Activated B cell treated with CpG ODN at 0.5 μM for 24 hours (primary cell): ENCODE measurements at places on chromosomes 11 and 22.

DNA sequence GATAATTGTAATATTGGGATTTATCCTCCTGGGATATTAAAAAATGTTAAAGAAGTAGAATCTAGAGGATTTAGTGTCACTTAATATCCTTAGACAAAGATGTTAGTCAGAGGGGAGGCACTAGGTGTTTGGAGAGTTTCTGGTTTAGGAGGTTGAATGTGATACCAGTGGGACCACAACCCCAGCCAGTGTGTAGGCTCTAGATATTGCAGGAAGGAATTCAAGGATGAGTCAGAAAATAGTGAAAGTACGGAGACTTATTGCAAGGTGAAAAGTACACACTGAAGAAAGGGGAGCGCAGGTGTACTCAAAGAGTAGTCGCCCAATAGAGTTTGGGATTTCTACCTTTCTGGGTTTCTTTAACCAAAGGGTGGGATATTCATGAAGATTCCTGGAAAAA, 5.7 kb upstream of the TMEM41B start:
- no peak for DNase-seq

- no peak for DNase-seq
Observed at GRCh38 chr22:50072167-50072555, 13.1 kb downstream of the MLC1 start.

- DNase-seq: no peak
Observed at GRCh38 chr11:63709336-63709884, 28.1 kb downstream of the RTN3 start.

GRCh38 chr11:108734283-108734682, 69.4 kb downstream of the DDX10 start:
- no peak for DNase-seq

- DNase-seq: no peak
Observed at GRCh38 chr11:10476927-10477689, 22.0 kb downstream of the AMPD3 start.

GRCh38 chr11:65293909-65294381, 20.7 kb upstream of the CDC42EP2 start:
- no peak for DNase-seq

DNA sequence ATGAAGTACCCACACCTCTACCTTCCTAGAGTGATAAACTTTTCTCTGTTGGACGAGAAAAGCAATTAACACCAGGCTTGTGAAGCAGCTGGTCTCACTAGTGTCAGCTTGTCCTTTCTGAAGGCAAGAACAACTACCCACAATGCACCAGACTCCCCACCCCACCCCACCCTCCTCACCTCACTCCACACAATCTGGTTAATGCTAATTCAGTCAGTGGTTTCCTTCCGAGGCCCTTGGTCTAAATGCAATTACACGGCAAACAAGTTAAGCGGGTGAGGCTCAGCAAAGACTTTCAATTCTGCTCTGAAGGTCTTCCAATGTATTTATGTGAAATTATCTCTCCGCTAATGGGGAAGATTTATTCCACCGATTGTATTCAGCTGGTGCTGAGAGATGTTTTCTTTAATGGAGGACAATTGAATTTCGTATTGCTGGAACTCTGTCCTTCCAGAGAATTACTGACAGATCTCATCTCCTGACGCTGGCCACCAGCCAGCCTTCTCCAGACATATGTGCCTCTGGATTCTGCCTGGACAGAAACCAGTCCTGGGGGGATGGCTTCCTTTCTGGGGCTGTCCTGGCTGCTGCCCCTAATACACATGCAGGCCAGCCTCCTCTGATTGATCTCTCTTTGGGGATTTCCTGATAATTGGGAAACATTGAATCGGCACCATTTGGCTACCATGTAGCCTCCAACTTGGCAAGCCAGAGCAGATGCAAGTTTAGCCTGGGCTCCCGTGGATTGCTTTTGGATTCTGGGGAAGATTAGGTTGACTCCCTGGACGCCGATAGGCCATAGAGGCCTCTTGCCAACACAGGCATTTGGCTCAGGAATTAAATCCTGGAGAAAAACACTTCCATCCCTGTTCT, 165.8 kb upstream of the NARS2 start:
- DNase-seq: no peak
